Psoas muscle (tissue), 8 donors: ENCODE measurements at places on chromosomes 5 and 9. TPM values are rescaled to one million over a fixed set of nuclear protein-coding genes. Genes with fewer than 3 reads are reported as not detected.
A peak's percentile ranks its signal among the peaks of the same experiment; 100 is the strongest.

GRCh38 chr9:110440172-110440571 is 102.5 kb upstream of the TXNDC8 start:
- no peak for DNase-seq

- DNase-seq: no peak
These were observed 478.5 kb upstream of the KIF2A start for GRCh38 chr5:61827445-61827975.

GRCh38 chr9:111037708-111038330 is 451 bp downstream of the LPAR1 start:
- DNase-seq: peak; percentile 59

DNA sequence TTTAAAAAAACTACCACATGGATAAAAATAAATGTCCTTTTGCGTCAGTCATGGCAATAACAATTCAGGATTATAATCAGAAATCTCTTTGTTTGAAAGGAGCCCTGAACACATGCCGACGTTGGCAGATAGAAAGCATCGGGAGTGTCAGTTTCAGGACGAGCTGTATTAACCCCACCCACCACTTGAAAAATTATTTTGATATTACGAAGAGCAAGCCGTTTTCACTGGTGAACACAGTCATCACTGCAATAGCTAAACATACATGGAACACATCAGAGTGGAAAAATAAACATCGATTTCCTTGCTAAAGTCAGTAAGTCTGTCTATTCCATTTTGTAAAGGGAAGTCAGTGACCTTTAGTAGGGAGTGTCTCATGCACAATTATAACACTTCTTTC is 266.4 kb upstream of the FBXL7 start:
- DNase-seq: no peak

GRCh38 chr5:157232706-157233105 is 33.2 kb upstream of the CYFIP2 start:
- DNase-seq: no peak

GRCh38 chr9:137286975-137287383 is 9.5 kb downstream of the TOR4A start:
- peak; percentile 35 for DNase-seq

DNA sequence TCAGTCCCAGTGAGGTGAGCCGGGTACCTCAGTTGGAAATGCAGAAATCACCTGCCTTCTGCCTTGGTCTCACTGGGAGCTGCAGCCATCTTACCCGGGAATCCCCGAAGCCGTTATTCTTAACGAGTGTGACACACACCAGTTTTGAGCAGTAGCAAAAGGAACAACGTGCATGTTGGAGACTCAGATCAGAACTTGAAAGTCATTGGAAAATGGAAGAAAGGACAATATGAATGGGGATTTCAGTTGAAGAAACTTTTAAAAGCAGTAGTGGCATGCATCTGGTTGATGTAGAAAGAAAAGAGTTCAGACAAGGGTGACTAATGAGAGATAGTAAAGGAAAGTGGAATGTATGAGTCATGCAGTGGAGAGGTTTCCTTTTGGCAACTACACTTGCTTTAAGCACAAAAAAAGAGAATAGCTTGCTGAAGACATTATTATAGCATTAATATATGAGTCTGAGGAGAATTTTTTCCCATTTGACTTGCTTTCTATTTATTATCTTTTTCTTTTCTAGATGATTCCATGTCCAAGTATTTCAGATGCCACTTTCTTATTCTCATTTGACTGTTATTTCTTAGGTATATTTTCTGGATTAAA is 44.4 kb upstream of the ANKDD1B start:
- no peak for DNase-seq

GRCh38 chr9:104258296-104259011 is 164.3 kb downstream of the SMC2 start:
- no peak for DNase-seq

- no peak for DNase-seq
These were observed 342.1 kb downstream of the PRR16 start for GRCh38 chr5:120806202-120806601.

GRCh38 chr9:129875181-129875611 is 39.9 kb downstream of the USP20 start:
- DNase-seq: peak; percentile 49

- no peak for DNase-seq
These were observed 328.1 kb downstream of the HINT1 start for GRCh38 chr5:130836729-130837649.

- no peak for DNase-seq
These were observed 3.5 kb downstream of the CACNA1B start for GRCh38 chr9:137880976-137881530.

DNA sequence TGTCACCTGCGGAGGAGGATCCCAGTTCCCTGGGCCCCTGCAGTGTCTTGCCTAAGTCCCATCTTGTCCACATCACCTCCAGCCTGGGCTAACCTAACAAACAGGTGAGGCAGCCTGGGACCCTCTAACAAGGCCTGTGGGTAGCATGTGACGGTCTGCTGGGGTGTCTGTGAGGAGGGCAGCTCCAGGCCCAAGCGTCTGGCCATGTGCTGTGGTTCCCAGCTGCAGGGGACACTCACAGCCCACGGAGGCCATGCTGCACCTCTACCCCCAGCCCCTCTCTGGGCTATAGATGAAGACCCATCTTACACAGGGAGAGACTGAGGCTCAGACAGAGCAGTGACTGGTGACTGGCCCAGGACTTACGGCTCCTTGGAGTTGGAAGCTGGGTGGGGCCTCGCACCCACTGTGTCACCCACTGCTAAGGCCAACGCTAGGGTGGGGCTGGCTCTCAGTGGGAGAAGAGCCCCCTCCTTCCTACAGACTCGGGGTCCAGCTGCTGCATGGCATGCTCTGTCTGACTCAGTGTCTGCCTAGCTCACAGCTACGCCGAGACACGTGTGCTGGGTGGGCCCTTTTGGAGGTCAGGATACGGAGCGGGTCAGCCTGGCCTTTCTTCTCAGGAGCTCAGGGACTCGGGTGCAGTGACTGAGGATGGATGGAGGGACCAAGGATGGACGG is 40.8 kb upstream of the RNF130 start:
- no peak for DNase-seq

- DNase-seq: no peak
These were observed 21.5 kb downstream of the TNFSF8 start for GRCh38 chr9:114908805-114909448.

- DNase-seq: peak; percentile 13
These were observed 48.1 kb downstream of the VAV2 start for GRCh38 chr9:133943781-133944745.

DNA sequence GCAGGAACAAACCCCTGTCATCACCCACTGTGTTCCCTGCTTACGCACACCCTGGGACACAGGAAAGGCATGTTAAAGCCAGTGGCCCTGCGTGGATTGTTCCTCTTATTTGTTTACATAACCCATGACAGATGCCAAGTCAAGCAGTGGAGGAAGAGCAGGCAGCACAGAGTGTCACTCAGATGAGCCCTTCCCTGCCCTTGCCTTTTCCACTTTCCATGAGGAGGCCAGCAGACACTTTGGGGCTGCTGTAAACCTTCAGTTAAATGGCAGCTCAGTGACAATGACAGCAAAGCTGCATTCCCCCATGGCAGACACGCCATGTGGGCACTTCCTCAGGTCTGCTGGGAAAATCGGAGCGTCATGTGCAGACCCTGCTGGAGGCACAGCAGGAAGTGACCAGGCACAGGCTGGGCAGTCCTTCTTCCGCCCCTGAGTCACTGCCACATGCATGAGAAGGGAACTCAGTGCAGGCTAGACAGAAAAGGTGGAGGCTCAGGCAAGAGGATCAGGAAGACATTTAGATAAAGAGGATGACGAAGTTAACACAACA is 216.8 kb upstream of the PIK3R1 start:
- DNase-seq: peak; percentile 40

DNA sequence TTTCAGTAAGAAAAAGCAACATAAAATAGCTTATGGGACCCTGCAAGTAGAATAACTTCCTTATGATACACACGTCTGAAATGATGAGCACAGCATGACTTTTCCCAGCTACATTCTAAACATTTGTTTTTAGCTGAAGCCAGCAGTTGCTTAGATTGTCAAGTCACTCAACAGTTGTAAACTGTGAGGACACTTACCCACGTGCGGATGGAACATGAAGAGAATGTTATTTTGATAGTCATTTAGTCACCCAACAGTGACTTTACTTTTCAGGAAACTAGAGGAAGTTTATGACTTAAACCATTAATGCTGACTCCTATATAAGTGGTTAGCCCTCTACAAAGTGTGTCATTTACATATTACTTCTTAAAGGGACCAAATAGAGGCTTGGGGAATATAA is 3.0 kb downstream of the HACD4 start:
- no peak for DNase-seq

DNA sequence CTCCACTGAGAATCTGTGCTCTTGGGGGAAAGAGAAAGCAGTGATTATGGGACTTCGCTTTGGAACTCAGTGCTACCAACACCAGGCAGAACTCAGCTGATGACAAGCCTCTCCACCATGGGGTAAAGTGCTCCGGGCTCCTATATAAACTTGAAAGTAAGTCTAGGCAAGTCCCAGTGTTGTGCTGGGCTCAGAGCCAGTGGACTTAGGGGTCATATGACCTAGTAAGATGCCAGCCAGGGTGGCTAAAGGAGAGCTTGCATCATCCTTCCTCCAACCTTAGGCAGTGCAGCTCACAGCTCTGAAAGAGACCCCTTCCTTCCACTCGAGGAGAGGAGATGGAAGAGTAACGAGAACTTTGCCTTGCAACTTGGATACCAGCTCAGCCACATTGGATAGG is 35.1 kb upstream of the FREM1 start:
- no peak for DNase-seq

GRCh38 chr9:6354072-6354686 is 26.0 kb downstream of the TPD52L3 start:
- no peak for DNase-seq

- DNase-seq: no peak
These were observed 487.4 kb upstream of the RIOK2 start for GRCh38 chr5:97670447-97670846.

- peak; percentile 49 for DNase-seq
These were observed 446.2 kb upstream of the RIOK2 start for GRCh38 chr5:97629276-97629675.

DNA sequence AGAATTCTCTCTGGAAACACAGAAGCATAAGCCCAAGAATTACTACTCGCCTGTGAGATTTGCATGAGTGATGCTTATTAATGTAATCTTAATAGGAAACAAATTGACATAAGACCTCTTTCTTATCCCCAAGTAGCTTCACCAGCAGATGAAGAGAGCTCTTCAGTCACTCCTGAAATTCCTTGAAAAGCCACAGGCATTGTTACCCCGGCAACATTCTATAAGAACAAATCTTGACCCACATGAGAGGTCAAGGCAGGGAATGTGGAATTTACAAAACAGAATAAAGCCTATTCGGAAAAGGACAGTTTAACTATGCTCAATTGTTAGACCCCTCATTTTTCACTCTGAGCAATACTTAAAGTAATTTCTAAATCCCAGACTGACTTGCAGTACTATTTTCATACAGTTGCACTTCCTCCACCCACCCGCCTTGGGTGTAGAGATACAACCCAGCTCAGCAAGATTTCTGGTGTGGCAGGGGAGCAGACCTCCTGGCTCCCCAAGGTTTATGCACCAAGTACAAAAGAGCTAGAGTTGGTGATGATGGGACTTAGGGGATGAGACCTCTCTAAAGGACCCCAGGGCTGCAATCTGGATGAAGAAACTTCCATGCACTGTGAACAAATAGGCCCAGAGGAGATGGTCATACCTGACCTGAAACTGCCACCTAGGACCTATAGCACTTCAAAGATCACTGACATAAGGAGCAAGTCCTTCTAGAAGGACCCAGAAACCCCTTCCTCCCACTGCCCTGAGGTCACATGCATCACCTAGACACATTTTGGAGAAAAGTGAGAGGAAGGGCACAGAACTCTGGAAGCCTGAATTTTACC is 242.1 kb downstream of the ZNF608 start:
- DNase-seq: no peak

- no peak for DNase-seq
These were observed 393.6 kb upstream of the IZUMO3 start for GRCh38 chr9:24939109-24939850.

- no peak for DNase-seq
These were observed 10.4 kb downstream of the TMOD1 start for GRCh38 chr9:97511655-97512427.

- DNase-seq: peak; percentile 63
These were observed at the start of gene VLDLR for GRCh38 chr9:2621722-2622460. Gene VLDLR, plus strand, starts transcription at chr9:2621787. Its CDS starts 403 bp downstream, at chr9:2622190.

The MSX2 gene
- total RNA-seq: 3.6 TPM

The SERF1A gene
- 5.5 TPM for total RNA-seq

The OBP2B gene
- not detected for total RNA-seq

The PCDHA10 gene
- total RNA-seq: 0.12 TPM

The TLE1 gene
- 36.4 TPM for total RNA-seq

The HNRNPAB gene
- total RNA-seq: 125 TPM

The HTR4 gene
- 0.46 TPM for total RNA-seq

The SPINK4 gene
- not detected for total RNA-seq

The TNC gene
- total RNA-seq: 7.6 TPM
